ENCODE measurements at places on chromosomes 7 and 10.

GRCh38 chr10:88594482-88594881 lies 7.9 kb downstream of the LIPJ start:
- no peak for DNase-seq

DNA sequence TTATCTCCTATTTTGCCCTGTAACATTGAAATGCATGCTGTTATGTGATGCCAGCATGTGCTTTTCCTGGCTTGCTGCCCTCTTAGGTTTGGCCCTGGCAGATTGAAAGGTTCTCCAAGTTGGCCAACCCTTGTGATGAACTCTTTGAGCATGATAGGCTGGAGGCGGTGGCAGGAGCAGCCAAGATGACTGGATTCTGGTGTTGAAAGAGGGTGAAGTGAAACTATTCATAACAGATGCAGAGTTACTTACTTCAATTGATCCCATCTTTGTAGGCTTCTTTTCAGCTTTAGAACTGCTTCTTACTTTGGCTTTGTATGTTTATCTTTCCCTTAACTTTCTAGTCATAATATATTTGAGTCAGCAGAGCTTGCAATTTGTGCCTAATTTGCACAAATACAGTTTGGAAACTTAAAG lies 57.6 kb downstream of the BICC1 start:
- no peak for DNase-seq

DNA sequence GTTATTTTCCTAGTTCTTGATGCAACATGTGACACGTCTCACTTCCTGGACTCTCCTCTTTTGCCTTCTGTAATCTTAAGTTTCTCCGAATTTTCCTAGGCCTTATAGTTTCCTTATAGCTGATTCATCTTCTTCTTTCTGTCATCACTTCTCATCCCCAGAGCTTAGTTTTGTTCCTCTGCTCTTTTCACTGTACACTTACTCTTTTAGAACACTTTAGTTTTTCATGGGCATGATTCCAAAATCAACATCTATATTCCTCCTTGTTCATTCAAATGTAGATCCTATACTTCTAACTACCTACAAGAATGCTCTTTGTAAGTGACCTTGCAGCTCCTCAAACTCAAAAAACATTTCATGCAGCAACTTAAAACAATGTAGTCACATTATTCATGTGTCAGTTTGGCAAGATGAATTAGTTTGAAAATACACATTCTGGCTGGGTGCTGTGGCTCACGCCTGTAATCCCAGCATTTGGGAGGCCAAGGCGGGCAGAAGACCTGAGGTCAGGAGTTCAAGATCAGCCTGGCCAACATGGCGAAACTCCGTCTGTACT lies 13.1 kb upstream of the SLC26A3 start:
- no peak for DNase-seq

GRCh38 chr7:37198906-37199485 lies 249.7 kb downstream of the ELMO1 start:
- peak; percentile 62 for DNase-seq

GRCh38 chr7:129642871-129643549 lies 31.5 kb downstream of the NRF1 start:
- DNase-seq, result no peak

DNA sequence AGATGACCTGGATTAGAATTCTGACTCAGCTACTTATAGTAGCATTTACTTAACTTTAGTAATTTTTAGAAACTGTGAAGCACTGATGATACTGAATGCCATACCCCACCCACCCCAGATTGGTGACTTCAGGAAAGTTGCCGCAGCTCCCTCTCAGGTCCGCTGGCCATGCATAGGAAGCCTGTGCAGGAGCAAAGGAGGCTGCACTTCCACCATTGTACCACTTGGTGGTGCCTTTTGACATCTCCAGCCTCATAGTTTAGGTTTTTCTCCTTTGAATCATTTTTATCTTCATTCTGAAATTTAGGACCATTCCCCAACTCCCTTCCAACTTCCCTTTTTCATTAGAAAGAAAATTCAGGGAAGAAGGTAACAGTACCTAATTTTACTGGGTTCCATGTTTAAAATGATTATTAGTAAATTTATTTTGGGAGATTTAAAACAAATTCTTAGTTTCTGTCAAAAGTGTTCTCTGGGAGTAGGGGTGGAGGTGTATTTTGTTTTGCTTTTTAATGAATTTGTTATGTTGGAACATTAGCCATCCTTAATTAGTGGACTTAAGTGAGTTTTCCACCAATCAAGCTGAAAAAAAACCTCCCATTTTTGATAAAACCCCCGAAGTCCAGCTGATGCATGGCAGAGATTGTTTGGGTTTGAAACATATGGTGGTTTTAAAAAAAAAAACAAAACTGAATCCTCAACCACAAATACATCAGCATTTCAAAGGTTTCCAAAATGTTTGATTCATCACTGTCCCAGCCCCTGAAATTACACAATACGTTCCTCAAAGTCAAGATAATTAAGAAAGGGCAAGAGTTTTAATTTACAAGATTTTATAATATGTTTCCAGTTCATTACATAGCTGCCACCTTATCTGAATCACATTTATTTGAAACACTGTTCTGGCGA lies 109.6 kb downstream of the WNT2 start:
- no peak for DNase-seq

GRCh38 chr10:12314836-12315235 lies 34.5 kb upstream of the CAMK1D start:
- no peak for DNase-seq

DNA sequence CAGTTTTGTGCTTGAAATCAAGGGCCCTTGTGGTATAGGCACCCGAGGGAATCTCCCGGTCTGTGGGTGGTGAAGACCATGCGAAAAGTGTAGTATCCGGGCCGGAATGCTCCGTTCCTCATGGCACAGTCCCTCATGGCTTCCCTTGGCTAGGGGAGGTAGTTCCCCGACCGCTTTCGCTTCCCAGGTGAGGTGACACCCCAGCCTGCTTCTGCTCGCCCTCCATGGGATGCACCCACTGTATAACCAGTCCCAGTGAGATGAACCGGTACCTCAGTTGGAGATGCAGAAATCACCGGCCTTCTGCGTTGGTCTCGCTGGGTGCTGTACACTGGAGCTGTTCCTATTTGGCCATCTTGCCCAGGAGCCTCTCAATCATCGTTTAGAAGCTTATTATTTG lies 195.7 kb upstream of the POT1 start:
- no peak for DNase-seq

DNA sequence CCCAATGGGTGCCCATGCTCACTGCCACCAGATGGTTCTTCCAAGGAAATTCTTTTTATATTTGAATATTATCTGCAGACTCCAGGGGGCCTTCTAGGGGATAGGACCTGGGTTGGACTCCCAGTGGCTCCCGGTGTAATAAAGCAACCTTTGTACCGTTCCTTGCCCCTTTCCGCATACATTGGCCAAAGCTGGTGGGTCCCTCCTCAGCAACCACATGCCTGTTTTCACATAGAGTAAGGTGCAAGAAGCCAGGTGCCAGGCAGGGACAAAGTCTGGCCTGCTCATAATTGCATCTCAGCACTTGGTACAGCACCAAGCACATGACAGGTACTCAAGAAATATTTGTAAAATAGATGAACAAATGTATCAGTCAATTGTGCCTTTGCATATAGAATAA lies 46.4 kb upstream of the PPP1R3C start:
- no peak for DNase-seq

DNA sequence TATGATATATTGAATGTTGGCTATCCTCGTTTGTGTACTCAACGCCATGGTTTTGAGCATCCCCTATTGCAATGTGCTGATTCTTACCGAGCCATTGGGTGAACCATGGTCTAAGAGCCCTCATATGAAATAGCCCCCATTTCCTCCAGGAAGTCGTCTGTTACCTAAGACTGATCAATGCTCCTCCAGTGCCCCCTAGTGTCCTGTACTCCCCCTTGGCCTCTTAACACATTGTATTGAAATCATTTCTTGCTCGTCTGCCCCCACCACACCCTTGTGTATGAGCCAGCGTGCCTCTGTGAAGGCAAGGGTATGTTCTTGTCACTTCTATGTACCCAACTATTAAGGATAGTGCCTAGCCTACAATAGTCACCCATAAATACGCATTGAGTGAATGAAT lies 11.2 kb upstream of the SLC35B4 start:
- DNase-seq, result peak; percentile 36

All from CD4-positive, alpha-beta memory T cell (primary cell).